LoVo (cell line): ENCODE measurements at places on chromosomes 6 and 20.
A peak's percentile ranks its signal among the peaks of the same experiment; 100 is the strongest.

DNA sequence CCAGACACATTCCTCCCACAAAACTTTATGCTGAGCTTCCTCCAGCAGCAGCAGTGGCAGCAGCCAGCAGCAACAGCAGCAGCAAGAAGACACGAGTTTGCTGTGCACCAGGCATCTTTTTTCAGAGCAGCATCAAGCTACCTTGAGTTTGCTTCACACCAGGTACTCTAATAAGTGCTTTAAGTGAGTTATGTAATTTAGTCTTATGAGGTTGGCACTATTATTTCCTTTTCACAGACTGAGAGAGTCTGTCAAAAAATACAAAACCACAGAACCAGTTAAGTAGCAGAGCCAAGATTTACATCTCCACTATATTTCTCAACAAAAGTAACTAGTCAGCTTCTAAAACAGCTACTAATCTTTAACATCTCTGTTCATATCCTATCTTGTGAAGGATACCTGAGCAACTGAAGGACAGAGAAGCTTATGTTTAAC, 23.7 kb downstream of the RANBP9 start:
- no peak for DNase-seq

DNA sequence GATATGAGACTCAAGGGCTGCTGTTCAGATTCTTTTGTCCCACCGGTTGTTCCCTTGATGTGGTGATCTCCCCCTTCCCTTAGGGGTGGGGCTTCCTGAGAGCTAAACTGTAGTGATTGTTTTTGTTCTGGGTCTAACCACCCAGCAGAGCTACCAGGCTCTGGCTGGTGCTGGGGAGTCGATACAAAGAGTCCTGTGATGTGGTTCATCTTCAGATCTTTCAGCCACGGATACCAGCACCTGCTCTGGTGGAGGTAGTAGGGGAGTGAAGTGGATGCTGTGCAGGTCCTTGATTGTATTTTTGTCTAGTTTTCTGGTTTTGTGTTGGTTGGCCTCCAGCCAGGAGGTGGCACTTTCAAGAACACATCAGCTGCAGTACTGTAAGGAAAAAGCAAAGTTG, 801.6 kb downstream of the EPHA7 start:
- no peak for DNase-seq

GRCh38 chr6:84758486-84758885, 5.9 kb downstream of the TBX18 start:
- no peak for DNase-seq

DNA sequence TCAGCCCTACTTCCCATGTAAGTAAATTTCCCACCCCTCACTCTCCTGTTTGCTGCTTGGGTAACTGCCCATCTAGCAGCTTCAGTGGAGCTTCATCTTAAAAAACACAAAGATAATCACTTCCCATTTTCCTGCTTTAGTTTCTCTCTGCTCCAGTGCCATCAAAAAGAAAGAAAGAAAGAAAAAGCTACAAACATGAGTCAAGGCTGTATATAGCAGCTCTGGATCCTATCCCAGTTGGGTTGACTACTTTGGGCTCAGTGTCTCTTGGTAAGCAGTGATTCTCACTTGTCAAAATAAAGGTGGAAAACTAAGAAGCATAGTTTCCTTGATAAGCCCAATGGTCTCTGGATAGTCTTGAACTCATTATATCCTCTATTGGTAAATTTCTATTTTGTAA, 48.7 kb upstream of the SRPK1 start:
- DNase-seq: no peak

DNA sequence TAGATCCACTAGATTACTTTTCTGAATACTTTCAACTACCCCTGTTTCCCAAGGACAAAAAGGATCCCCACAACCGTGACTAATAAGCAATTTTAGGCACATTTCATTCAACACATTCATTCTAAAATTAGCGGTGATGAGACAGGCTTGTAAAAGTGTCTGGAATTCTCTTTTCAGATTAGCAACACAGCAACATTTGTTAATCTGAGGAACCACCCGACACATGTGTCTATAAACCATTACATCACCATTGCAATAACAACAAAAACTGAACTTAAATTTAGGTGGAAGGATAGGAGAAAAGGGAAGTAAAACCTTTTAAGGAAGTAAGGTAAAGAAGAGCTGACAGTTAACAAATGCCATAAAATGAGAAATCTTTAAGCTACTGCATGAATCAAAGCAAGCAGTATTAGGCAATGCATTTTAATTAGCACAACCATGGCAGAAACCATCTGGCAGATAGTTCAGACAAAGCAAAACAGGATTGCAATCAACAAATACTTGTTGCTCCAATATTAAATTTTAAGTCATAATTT, 49.1 kb downstream of the MAP3K7 start:
- no peak for DNase-seq

DNA sequence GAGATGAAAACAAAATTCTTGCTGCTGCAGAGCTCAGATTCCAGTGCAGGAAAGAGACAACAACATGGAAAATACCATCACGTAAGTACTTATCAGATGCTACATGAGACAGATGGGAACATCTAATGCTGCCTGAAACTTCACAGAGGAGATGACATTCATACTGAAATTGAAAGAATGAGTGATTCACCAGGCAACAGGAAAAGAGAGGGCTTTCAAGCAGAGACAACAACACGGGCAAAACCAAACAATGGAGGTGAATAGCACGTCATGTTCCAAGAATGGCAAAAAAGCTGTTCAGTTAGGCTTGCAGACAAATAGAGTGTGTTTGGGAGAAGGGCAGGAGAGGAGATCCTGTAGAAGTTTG, 39.3 kb downstream of the GTF2H5 start:
- DNase-seq: no peak

GRCh38 chr20:23145281-23145700, 59.2 kb upstream of the CD93 start:
- no peak for DNase-seq

DNA sequence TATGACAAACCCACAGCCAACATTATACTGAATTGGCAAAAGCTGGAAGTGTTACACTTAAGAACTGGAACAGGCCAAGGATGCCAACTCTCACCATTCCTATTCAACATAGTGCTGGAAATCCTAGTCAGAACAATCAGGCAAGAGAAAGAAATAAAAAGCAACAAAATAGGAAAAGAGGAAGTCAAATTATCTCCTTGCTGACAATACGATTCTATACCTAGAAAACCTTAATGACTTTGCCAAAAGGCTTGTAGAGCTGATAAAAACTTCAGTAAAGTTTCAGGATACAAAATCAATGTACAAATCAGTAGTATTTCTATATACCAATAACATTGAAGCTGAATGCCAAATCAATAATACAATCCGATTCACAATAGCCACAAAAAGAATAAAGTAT, 32.4 kb downstream of the OR5V1 start:
- DNase-seq: no peak

DNA sequence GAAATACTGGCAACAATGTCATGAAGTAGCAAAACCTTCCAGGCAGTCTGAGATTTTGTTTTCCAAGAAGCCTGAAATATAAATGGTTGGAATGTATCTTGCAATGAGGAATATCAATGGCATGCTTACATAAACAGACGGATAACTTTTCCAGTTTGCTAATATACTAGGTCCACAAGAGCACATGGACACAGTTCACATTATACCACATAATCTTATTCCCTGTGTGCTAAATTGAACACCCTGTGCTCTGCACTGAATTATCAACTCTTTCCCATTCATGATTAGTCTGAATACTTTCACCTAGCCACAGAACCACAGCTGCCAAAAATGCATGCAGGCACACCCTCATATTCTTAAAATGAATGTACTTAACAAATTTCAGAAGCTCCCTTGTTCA, 274.3 kb downstream of the COL12A1 start:
- DNase-seq: no peak

DNA sequence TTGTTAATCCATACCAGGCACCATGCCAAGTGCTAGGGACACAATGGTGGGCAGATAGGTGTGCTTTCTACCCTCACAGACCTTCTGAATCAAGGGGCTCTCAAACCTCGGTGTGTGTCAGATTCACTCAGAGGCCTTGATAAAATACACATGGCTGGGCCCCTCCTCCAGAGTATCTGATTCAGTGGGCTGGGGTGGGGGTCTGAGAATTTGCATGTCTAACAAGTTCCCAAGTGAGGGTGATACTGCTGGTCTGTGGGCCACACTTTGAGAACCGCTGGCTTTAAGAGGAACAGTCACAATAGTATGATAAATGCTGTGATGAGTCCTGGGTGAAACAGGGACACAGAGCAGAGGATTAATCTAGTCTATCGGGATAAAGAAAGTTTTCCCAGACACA, 35.8 kb upstream of the SIRT5 start:
- no peak for DNase-seq

DNA sequence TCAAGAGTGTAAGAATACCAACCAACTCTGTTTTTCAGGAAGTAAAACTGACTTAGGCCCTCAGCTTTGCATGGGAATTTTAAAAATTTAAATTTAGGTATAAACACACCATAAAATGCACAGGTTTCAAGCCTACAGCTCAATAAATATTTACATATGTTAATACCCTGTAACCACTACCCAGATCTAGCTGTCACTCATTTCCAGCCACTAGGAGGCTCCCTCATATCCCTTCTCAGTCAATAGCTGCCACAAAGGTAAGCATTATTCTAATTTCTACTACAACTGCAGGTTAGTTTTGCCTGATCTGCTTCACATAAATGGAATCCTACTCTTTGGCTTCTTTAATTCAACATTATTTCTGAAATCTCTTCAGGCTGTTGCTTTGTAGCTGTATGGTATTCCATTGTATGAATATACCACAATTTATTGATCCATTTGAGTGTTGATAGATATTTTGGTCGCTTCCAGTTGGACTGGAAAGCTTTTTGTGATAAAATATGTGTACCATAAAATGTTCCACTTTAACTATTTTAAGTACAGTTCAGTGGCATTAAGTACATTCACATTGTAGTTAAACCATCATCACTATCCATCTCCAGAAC, 32.5 kb upstream of the MEI4 start:
- DNase-seq: peak; percentile 9
